ENCODE measurements at places on chromosomes 11 and 22.

GRCh38 chr11:27841023-27841422 is 140.8 kb upstream of the BDNF start:
- DNase-seq, result no peak

GRCh38 chr22:29128891-29129807 is 56.3 kb downstream of the KREMEN1 start:
- no peak for DNase-seq

GRCh38 chr11:123233280-123233974 is 38.4 kb upstream of the CLMP start:
- DNase-seq, result no peak

- no peak for DNase-seq
Observed at GRCh38 chr11:9799886-9800285, 136.0 kb downstream of the SWAP70 start.

DNA sequence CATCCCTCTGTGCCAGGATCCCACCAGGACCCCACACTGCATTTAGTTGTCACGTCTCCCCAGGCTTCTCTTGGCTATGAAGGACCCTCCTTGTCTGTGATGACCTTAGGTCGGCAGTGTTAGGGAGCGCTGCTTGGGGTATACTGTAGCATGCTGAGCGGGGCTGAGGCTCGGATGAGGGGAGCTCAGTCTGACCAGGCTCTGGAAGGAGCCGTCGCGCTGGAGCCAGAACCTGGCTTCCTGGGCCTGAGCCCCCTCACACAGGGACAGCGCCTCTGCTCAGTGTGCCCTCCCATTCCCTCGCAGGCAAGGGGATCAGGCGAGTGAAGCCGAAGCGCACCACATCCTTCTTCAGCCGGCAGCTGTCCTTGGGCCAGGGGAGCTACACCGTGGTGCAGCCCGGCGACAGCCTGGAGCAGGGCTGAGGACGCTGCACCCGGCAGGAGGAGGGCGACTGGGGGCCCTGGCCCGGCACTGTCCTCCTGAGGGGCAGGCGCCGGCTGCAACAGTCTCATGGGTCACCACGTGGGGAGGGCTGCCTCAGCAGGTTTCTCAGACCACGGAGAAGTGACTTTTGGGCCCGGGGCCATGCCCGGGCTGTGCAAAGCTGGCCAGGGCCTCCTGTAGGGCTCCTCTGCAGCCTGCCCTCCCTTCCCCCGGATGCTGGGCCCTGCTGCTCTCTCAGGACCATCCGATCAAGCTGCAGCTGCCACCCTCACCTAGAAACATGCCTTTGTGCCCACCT is 11.5 kb upstream of the NEAT1 start:
- no peak for DNase-seq

DNA sequence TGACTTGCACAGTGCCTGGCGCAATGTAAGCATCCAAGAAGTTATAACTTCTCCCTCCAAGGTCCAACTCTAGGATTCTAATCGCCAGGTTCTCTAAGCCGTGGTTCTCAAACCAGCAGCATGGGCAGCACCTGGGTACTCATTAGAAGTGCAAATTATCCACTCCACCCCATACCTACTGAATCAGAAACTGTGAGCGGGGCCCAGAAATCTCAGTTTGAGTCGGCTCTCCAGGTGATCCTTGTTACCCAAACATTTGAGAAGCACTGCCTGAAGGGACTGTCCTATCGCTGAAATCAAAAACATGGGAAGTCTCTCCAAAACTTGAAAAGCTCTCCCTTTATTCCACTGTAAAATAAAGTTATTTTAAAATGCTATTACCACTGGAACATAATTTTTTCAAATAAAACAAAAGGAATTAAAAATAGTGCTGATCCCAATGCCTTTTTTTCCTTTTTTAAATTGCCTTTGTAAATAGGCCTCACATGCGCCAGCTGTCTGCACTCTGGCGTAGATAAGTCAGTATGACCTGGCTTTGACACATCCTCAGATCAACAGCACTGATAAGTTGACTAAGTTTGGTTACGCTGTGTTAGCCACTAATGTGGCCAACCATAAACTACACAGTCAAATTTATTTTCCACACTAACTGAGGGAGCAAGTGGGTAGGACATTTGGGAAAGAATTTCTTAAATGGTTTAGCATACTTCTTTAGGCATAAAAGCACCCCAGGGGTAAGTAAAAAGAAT is 8.4 kb upstream of the CTR9 start:
- DNase-seq, result peak; percentile 71

GRCh38 chr11:15920856-15921629 is 435.3 kb downstream of the SOX6 start:
- no peak for DNase-seq

DNA sequence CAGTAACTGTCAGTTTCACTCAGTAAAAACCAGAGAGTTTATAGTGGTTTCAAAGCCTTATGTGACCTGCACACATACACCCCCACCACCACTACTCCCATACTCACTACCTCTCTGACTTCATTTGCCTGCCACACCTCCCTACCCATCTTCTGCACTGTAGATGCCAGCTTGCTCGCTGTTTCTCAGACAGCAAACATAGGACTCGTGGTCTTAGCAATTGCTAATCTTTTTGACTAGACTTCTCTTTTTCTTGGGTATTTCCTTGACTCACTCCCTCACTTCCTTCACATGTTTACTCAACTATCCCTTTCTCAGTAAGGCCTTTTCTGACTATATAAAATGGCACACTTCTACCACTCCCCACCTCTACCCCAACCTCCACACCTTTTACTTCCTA is 27.8 kb downstream of the CEP295 start:
- no peak for DNase-seq

- DNase-seq, result no peak
Observed at GRCh38 chr11:26073646-26074045, 258.3 kb upstream of the ANO3 start.

DNA sequence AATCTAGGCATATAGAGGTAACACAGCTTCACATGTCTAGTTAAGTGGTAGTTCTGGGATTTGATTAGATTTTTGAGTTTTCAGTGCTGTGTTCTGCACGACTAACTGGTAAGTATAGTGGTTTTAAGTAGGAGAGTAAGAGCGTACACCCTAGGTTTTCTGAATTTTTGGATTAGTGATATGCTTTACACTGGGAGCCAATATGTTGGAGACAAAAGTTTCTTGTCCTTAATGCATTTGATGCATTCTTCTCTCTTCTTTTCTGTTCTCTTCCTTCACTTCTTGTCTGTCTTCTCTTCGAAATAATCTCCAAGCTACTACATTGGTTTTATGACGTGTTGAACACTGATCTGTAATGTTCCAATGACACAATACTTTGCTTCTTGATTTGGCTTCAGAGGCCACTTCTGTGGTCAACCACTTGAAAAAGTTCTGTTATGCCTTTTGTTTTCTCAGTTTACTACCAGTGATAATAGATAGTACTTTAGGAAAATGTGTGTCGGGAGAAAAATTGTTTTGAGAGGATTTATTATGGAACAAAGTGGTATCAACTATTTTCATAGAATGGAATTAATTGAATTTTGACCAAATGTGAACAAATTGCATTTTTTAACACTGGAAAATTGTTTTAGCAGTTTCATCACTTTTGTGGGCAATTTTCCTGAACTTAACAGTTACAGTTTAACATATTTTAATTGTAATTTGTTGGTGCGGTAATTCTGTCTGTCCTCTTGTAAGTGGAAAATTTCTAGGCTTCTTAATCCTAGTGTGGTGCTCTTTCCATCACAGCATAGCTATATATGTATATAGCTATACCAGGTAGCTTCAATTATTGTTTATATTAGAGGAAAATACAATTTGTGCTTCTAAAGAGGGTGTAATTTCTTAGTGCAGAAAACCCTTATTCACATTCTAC is 2.6 kb downstream of the PDE3B start:
- peak; percentile 21 for DNase-seq

DNA sequence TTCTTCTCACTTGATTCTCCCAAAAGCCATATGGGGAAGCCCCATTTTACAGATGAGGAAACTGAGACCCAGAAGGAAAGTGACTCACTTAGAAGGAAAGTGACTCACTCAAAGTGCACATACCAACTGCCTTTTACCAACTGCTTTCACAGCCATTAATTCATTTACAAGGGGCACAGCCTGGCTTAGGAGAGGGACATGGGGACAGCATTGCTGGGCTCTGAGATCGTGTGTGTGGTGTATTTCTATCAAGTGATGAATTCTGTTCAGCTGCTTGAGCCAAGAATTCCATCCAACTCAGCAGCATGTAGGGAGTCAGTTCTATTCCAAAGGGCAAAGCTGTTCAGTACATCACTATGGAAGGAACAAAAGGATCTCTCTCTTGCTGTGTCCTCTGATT is 23.5 kb upstream of the PAK1 start:
- no peak for DNase-seq

DNA sequence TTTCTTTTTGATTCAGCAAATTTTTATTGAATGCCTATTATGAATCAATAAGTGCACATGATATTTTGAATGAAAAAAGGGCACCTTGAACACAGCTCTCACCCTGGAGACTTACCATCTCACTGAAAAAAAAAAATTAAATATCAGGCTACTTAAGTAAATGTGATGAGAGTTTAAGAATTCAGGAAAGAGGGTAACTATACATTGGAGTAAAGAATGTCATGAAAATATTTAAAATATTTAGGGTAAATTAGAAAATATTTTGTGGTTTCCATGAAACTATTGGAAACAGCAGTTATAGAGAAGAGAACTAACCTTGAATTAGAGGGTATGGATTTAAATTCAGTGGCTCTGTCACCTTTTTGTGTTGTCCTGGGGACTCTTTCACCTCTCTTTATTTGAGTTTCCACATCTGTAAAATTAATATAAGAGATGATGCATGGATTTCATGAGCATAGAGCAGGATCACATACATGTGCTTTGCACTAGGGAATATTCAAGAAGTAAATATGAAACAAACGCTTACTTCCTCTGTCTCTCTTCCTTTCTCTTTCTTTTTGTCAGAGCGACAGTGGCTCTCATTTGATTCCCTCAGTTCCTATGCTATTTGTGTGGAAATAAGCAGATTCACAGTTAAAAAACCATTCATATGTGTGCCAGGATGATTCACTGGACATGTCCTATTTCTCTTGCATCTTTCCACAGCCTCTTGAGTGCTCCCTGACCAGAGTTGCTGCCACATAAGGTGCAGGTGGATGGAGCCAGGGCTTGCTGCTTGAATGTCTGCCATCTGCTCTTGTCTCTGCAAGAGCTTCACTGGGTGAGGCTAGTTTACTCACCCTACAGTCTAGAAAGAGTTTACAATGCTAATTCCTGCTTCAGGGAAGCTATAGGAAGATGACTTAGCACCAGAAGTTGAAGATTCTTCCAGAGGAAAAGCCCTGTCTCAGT is 533.1 kb downstream of the ETS1 start:
- no peak for DNase-seq

- no peak for DNase-seq
Observed at GRCh38 chr11:130442737-130443136, 5.7 kb upstream of the ADAMTS15 start.

DNA sequence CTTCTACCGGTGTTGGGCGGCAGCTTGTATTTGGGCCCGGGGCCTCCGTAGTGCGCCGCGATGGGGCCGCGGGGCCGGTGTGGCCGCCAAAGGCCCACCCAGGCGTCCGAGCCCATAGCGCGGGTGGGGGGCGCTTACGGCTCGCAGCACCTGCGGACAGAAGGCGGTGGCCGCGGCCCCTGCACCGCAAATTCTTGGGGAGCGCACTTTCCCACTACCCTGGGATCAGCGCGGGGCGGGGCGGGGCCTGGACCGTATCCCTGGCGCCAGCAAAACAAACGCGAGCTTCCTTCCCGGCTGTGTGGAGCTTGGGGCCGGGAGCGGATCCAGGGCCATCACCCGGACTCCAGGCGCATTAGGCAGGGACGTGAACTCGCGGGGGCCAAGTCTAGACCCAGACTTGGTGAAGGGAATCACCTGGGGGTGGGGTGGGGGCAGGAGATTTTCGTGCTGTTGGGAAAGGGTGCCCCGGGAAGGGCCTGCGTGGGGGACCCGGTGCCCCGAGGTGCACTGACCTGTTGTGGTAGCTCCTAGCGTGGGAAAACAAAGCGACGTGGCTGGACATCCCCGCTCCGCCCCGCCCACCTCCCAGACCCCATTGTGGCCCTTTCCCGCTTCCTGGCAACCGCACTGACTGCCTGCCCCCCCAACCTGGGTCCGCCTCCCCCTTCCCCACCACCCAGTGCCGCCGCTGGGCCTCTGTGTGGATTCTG is 2.3 kb upstream of the TYMP start:
- no peak for DNase-seq

GRCh38 chr11:57399972-57400578 is 9.6 kb upstream of the PRG2 start:
- no peak for DNase-seq

GRCh38 chr22:50604256-50605001 is 3.8 kb downstream of the MAPK8IP2 start:
- no peak for DNase-seq

- no peak for DNase-seq
Observed at GRCh38 chr11:19474954-19475721, 234.4 kb upstream of the E2F8 start.

DNA sequence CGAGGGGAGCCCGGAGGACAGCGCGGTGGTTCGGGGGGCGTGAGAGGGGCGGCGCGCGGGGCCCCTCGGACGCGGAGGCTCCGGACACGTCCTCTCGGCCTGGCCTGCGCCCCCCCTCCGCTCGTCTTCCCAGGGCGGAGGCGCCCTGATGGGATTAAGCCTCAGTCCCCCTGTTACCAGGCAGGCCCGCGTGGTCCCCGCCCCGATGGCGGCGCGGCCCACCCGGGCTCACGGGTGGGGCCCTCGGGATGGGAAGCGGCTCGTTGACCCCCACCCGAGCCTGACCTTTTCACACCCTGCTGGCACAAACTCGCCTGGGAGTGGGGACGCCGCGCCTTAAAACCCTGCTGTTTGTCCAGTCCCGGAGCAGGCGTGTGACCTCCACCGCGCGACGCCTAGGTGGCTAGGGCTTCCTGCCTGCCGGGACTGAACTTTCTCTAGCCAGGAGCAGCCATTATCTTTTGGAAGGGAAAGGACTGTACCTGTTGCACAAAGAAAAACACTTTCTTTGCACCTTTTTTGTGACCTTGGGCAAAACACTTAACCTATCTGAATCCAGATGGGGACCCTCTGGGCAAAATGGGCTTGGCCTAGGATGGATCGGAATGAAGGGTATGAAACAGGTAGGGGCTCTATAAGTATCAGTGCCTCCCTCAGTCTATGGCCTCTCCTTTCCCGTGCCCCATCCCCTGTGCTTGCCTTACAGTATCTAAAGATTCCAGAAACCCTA is 1.0 kb downstream of the KIAA1671 start:
- no peak for DNase-seq

DNA sequence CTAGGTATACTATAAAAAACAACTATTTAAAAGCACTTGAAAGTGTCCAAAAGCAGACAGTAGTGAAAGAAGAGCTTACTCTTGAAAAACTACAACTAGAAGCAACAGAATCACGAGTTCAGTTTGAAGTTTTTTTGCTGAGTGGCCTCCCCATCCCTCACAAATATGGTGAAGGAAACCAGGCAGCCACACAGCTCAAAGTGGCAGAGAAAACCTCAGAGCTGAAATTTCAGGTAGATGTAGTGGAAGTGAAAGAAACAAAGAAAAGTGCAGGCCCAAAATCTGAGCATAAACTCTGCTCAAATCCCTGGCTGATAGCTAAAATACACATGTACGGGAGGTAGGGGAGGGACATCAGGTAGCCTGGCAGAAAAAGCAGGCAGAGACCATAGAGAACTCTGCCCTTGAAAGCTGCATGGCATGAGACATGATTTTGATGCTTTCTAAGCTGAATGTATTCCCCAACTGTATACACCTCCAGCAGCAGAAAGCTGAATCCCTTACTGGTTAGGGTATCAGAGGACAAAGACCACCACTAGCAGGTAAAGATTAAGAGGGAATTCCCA is 12.1 kb downstream of the BTBD10 start:
- no peak for DNase-seq

GRCh38 chr22:22392131-22392530 is 116.4 kb downstream of the ZNF280B start:
- DNase-seq, result no peak
